ENCODE measurements at places on chromosomes 3 and 15.

DNA sequence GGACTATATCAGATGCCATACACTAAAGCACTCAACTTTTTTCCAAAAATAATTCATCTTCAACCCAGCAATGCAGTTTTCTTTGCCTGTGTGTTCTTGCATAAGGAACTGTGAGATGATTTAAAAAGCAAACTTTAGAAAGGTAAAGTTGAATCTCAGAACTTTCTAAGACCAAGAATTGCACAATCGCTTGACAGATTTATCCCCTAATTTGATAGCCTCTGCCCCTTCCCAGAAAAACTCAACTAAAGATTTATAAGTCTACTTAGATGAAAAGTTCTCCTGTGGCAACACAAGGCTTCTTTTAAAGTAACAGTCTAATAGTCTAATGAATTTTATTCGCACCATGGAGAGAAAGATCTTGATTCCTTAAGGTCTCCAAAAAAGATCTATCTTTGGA is 259.3 kb downstream of the MAGI1 start:
- DNase-seq: no peak

GRCh38 chr15:48330105-48330785 is 984 bp upstream of the DUT start:
- DNase-seq: no peak

DNA sequence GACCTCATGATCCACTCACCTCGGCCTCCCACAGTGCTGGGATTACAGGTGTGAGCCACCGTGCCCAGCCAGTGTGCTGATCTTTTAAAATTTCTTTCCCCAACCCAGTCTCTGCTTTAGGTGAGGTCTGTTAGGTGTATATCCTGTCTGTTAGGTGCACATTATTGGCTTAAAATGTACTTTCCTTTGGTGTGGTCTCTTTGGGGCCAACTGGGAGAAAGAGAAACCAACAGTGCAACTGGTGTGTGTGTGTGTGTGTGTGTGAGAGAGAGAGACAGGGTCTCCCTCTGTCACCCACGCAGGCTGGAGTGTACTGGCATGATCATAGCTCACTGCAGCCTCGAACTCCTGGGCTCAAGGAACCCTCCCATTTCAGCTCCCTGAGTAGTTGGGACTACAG is 50.3 kb upstream of the GNB5 start:
- no peak for DNase-seq

DNA sequence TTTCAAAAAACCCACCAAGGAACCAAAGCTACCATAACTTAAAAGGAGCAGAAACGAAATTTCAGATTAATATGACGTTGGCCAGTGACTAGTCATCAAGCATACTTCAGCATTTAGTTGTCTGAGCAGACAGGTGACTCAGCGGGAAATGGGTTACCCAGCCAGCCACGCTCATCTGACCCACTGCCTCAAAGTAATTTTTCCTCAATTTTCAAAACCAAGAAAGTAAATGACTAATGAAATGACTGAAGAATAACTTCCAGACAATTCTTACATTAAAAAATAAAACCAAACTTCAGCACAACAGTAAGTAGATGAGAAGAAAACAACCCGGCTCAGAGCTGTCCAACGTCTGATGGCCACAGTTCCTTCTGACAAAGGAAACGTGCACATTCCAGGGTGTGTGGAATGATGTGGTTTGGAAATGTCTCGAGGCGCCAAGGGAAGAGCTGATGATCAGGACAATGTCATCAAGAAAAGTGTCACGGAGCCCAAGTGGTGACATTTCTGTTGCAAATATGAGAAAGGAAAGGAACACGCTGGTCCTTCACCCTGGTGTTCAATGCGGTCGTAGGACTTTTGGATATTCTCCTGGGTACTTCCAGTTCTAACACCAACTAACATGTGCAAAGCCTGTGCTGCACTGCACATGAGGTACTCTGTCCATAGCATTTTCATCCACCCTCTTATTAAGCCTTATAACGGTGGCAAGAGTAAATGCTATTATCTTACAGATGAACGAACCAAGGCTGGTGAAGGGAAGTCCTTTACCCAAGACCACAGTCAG is 79.1 kb downstream of the FOXP1 start:
- DNase-seq: no peak

DNA sequence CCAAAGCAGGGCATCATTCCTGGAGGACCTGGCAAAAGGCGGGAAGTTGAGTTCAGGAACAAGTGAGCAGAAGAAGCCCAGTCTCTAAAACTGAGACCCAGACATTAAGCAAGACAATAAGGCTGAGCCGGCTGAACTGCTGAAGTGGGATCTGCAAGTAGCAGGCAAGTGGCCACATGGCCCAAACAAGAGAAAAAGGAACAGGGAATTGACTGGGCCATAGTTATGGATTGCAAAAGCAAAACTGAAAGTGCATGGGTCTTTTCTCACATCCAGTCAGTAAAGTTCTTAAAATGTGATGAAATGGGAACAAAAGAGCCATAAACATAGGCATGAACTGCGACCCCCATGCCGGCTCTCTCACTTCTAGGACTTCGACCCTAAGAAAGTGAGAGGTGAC is 101.2 kb downstream of the SCN11A start:
- no peak for DNase-seq

DNA sequence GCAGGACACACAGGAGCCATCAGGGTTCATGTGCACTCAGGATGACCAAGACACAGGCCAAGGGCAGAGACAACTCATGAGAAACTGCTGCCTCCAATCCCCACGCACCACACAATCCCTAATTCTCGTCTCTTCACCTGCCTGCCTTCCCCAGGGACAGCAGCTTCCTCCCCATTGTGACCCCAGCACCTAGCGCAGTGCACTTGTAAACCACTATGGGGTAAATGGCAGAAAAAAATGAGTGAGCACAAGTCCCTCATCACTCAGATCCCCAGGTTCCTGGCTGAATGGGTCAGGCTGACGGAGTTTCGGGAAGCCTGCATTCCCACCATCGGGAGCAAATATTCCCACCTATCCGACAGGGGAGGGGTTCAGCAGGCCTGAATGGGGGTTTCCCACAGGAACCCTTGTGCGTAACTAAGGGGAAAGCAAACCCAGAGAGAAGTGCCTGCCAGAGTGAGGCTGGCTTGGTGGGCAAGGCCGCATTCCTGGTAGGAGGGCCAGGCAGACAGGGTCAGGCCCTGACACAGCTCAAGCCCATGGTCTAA is 18.8 kb downstream of the PLXNB1 start:
- no peak for DNase-seq

GRCh38 chr15:62241135-62241770 is 76.2 kb upstream of the C2CD4B start:
- DNase-seq: no peak

DNA sequence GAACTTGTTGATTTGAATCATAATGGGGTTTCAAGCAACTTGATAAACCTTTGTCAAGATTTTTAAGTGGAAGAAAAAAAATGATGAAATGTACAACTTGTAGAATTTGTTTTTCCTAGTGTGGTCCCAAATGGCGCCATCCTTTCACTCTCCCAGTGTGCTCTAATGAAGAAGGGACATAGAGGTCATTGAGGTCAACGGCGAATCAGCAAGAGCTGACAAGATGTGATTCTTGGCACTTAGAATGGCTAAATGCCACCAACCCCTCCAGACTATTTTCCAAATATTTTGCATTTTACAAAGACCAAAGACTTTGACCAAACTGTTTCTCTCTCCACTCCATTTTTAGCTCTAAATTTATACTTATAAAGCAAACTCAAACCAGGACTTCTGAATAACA is 320.2 kb upstream of the MME start:
- no peak for DNase-seq

GRCh38 chr3:194687638-194688199 is 2.0 kb downstream of the FAM43A start:
- peak; percentile 80 for DNase-seq

- DNase-seq: no peak
These were observed 78.8 kb downstream of the EOMES start for GRCh38 chr3:27643355-27643754.

GRCh38 chr3:194069421-194070219 is 66.3 kb upstream of the HES1 start:
- DNase-seq: peak; percentile 72
